Sciatic nerve (tissue), 2 donors: ENCODE measurements at places on chromosomes 12 and 14.

DNA sequence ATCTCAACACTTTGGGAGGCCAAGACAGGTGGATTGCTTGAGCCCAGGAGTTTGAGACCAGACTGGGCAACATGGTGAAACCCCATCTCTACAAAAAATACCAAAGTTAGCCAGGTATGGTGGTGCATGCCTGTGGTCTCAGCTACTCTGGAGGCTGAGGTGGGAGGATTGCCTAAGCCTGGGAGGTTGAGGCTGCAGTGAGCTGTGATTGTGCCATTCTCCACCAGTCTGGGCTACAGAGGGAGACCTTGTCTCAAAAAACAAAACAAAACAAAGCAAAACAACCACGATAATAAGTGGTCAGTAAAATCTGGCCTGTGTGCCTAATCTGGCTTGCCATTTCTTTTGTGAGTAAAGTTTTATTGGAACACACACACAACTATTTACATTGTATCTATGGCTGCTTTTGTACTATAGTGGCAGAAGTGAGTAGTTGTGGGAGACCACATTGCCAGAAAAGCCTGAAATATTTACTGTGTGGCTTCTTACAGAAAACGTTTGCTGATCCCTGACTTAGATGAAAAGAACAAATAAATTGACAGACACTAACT is 19.4 kb upstream of the KLRG1 start:
- no peak for DNase-seq

- DNase-seq = no peak
These were observed 141.9 kb upstream of the BMP4 start for GRCh38 chr14:54098536-54098935.

DNA sequence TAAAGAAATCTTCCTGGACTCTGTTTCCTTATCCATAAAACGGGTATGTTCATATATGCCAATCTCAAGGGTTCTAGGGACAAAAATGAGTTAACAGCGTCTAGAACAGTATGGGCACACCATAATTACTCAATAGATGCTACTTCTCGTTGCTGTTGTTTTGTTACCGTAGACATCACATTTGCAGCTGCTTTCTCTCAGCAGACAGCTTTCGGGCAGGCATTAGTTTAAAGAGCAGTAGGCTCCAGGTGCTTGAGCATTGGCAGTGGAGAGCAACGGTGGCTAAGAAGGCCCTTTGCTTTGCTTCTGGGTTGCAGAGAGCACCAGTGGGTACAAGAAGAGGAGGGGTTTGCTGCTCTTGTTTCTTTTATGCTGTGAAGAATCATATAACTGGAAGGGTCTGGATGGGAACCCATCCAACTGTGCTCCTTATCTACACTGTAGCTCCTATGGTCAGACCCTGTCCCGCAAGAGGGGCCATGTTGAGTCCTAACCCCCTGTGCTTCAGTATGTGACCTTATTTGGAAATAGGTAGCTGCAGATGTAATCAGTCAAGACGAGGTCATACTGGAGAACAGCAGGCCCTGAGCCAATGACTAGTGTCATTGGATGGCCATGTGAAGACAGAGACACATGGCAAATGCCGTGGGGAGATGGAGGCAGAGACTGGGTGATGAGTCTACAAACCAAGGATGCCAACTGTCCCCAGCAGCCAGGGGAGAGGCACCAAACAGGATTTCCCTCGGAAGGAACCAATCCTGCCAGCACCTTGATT is 120.0 kb downstream of the RBM19 start:
- DNase-seq = no peak

DNA sequence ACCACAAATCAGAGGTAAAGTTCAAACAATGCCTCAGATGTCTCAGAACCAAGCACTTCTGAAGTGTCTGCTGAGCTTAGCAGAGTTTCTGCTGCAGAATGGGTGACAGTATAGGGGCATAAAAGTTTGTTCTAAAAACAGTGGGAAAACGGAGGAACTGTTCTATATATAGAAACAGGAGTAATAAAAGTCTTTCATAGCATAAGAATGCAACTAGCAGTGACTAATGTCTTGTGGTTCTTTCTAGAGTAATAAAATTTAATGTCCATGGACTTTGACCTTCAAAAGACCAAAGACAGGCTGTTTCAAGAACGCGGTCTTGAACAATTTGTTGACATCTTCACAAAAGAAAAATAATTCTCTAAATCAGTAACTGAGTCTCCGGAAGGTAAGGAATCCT is 107.5 kb upstream of the FAR2 start:
- no peak for DNase-seq

- DNase-seq = no peak
These were observed 10.2 kb upstream of the C12orf43 start for GRCh38 chr12:121026274-121027045.

DNA sequence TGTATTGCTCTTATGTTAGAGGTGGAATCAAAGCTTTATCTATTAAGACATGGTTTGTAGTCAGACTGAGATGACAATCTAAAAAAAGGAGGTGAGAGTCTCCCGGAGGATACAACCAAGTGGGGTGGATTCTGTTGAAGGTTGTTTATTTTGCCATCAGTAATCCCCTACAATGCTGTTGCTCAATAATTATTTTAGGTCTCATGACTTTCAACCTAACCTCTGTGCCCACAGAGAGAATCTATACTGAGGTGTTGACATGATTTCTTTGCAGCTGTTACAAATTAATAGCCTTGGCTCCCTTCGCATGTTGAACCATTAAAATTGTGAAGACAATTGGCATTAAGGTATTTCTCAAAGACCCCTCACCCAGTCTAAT is 28.7 kb upstream of the FOS start:
- no peak for DNase-seq

- no peak for DNase-seq
These were observed 1352.9 kb downstream of the TMEM121 start for GRCh38 chr14:106879241-106879640.

- no peak for DNase-seq
These were observed 4.8 kb downstream of the SLC8A3 start for GRCh38 chr14:70183991-70184390.

GRCh38 chr12:118706437-118706836 is 274.9 kb upstream of the SRRM4 start:
- DNase-seq = no peak

GRCh38 chr12:63093711-63094110 is 57.3 kb downstream of the AVPR1A start:
- DNase-seq = no peak

GRCh38 chr12:5376591-5377207 is 55.2 kb upstream of the NTF3 start:
- no peak for DNase-seq

DNA sequence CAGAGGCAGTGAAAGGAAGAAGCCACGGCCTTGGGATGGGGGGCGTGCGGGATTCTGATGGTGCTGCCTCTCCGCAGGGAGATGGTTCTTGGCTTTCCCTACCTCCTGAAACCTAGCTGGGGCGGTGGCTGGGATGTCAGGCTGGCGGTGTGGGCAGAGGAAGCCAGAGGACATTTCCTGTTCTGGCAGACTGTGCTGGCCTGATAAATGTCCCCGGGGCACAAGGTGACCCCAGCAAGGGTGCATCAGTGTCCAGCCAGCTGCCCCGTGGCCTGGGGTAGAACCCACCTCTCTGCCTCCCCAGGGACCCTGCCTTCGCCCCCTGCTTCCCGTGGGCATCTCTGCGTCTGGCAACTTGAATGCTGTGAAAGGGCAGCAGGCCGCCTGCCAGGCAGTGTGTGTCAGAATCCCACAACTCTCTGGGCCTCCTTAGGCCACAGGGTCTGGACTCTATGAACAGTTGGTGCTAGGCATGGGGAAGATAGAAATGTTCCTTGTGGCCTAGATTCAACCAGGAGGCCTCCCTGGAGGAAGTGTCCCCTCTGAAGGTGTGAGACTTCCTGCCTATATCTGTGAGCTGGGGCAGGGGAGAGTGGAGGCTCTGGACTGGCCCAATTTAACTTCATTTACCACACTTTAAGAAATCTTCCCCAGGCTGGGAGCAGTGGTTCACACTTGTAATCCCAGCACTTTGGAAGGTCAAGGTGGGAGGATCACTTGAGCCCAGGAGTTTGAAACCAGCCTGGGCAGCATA is 4.9 kb downstream of the SH2B3 start:
- no peak for DNase-seq

GRCh38 chr14:23629832-23630396 is 6.2 kb upstream of the DHRS2 start:
- no peak for DNase-seq

DNA sequence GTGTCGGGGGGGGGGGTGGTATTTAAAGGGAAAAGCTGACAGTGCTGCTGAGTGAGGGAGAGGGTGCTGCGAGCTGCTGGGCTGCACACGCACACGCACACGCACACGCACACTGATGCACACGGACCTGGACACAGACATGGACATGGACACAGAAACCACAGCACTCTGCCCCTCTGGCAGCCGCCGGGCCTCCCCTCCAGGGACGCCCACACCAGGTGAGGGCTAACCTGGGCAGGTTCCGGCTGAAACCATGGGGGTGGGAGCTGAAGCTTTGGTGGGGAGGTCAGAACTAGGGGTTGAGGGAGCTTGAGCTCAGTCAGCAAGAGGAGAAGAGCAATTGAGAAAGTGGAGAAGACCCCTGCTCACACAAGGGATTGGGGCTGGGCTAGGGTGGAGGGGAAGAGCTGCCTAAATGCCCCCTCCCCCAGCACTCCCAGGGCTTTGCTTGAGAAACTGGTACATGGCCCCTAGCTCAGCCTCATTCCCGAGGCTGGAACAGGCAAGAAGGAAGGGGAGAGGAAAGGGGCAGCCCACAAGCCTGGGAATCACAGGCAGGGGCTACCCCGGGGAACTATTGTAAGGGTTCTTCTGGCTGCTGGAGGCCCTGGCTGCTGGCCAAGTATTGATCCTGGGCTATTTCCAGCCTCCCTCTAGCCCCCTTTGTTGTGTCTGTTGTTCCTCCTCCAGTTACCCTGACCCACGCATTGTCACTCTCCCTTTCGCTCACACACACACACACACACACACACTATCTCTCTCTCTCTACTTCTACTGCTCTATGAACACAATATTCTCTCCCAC is at the start of gene REM2:
TSS of gene REM2 (plus strand) at position 50 of the 804 bp plus-strand sequence. CDS start at position 116, 66 bp downstream.
- no peak for DNase-seq

DNA sequence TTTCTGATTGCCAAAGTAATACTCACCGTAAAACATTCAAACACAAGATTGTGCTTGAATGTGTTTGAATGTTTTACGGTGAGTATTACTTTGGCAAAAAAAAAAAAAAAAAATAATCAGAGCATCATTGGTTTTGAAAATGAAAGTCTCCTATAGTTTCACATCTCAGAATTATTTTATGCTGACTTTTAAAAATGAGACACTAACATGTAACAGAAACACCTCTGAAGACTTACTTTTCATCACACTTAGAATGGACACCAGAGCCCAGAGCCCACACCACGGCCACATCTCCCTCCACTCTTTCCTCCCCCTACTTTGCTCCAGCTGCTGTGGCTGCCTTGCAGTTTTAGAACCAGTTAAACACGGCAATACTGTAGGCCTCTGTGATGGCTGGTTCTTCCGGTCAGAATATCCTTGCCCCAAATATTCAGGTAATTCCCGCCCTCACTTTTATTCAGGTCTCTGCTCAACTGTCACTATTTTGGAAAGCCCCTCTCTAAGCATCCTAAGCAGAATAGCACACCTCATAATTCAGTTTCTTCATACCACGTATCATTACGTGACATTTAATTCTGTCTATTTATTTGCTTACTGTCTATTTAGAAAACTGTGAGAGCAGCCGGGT is 138.9 kb upstream of the MAX start:
- no peak for DNase-seq

- DNase-seq = no peak
These were observed 35.6 kb upstream of the VSX2 start for GRCh38 chr14:74203639-74204038.

DNA sequence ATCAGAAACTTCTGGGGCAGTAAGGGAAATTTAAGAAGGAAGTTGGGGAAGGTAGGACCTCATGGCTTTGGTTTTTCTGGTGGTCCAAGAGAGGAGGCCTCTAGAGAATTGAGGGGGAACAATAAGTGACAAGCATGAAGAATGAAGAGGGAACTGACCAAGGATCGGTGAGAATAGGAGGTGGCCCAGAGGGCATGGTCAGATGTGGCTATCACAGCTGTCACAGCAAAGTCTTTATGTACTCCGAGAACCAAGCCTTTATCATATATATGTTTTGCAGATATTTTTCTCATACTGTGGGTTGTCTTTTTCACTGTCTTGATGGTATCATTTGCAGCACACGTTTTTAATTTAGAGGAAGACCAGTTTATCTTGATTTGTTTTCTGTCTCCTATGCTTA is 64.3 kb downstream of the PPP2R5C start:
- DNase-seq = no peak

- DNase-seq = no peak
These were observed 1326.0 kb upstream of the FLRT2 start for GRCh38 chr14:84203896-84204295.

- no peak for DNase-seq
These were observed 27.7 kb upstream of the LTA4H start for GRCh38 chr12:96063046-96063445.

- no peak for DNase-seq
These were observed 108.8 kb downstream of the CRACR2A start for GRCh38 chr12:3644104-3644503.

- no peak for DNase-seq
These were observed 46.6 kb upstream of the NR1H4 start for GRCh38 chr12:100427078-100427477.

GRCh38 chr14:45252366-45253069 is 484 bp downstream of the MIS18BP1 start:
- no peak for DNase-seq

GRCh38 chr14:85573406-85573805 is 43.5 kb downstream of the FLRT2 start:
- no peak for DNase-seq

GRCh38 chr12:81835783-81836182 is 76.6 kb upstream of the PPFIA2 start:
- DNase-seq = no peak

DNA sequence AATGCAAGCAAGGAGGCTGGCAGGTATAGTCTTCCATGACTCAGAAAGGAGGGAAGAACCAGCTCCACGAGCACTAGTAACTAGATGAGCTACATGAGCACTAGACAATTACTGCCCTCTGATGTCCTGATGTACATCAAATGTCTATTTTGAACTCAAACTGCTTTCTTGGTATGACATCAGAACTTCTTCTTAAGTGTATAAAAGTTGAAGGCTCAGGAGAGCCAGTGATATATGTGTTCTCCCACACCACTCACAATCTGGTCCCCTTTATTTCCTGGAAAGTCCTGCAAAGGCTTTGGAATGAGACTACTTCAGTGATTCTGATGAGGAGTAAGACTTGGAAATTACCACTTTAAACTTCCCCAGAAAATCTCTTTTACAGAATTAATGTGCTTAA is 18.5 kb upstream of the DHRS7 start:
- DNase-seq = no peak

GRCh38 chr12:56709759-56710376 is 15.2 kb downstream of the NACA start:
- no peak for DNase-seq

DNA sequence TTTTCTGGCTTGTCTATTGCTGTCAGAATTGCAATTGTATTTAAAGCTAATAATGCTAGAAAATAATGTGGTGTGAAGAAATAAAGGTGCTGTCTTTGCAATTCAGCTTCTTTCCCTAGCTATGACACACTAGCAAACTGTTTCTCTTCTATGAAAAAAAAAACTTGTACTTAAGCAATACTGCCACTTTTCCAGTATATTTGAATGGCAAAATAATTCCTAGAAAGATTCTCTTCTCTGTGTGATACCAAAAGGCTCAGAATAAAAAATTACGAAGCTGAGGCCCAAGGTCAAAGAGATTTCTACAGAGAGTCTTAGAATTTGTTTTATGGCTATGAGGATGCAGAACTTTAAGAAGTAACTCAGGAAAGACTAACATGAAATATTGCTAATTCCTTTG is 235.5 kb downstream of the ADAMTS20 start:
- DNase-seq = no peak

GRCh38 chr12:57629897-57630471 is 3.0 kb downstream of the B4GALNT1 start:
- DNase-seq = peak; percentile 62
